GM04503 (cell line): ENCODE measurements at places on chromosomes 5 and 9.

- no peak for DNase-seq
These were observed 12.0 kb upstream of the OLFM1 start for GRCh38 chr9:135075234-135076142.

DNA sequence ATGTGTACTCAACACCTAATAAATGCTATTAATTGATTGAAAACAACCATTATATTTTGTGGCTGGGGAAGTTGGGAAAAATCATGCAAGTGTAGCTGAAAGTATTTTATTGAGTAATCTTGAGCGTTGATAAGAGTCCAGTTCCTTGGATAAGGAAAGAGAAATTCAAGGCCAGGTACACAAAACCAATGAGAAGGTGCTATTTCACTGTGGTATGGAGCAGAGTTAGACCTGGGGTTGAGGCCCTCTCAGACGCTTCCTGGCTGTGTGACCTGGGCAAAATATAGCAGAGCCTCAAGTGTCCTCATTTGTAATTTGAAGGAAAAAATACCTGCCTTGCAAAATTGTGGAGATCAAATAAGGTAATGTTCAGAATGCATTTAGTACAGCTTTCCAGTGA, 50.1 kb downstream of the GALNT10 start:
- DNase-seq: no peak

DNA sequence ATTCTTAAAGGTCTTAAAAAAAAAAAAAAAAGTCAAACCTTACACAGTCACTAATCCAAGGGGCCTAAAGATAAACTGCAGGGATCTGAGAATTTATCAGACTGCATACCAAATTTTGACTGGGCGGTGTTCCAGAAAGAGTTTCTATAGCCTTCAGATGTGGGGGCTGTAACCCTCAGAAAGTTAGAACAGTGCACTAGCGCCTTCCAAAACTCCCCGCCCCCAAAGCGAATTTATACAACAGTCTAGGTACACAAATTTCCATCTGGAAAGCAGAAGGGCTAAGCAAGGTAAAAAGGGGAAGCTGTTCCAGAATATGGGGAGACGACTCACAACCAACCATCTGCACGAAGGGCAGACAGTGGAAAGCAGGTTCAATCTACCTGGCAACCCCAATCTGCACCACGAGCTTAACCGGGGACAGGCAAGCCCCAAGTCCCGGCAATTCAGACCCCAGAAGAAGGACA, 813 bp downstream of the ERMP1 start:
- no peak for DNase-seq

DNA sequence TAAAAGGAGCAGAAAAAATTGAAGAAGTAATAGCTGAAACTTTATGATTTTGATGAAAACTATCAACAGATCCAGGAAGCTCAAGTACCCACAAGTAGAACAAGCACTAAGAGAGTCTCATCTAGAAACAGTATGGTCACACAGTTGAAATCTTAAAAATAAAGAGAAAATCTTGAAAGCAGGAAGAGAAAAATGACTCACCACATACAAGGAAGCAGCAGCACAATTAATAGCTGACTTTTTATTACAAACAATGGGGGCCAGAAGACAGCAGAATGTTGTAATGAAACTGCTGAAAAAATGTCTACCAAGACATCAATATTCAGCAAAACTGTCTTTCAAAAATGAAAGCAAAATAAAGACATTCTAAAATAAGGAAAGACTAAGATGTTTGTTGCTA, 1108.3 kb upstream of the DMAC1 start:
- DNase-seq: no peak

GRCh38 chr9:33044162-33044673, 19.1 kb downstream of the DNAJA1 start:
- DNase-seq: peak; percentile 51

GRCh38 chr5:1378866-1379659, 34.2 kb upstream of the CLPTM1L start:
- DNase-seq: no peak

- no peak for DNase-seq
These were observed 329.1 kb downstream of the MARCHF11 start for GRCh38 chr5:15850536-15850935.

DNA sequence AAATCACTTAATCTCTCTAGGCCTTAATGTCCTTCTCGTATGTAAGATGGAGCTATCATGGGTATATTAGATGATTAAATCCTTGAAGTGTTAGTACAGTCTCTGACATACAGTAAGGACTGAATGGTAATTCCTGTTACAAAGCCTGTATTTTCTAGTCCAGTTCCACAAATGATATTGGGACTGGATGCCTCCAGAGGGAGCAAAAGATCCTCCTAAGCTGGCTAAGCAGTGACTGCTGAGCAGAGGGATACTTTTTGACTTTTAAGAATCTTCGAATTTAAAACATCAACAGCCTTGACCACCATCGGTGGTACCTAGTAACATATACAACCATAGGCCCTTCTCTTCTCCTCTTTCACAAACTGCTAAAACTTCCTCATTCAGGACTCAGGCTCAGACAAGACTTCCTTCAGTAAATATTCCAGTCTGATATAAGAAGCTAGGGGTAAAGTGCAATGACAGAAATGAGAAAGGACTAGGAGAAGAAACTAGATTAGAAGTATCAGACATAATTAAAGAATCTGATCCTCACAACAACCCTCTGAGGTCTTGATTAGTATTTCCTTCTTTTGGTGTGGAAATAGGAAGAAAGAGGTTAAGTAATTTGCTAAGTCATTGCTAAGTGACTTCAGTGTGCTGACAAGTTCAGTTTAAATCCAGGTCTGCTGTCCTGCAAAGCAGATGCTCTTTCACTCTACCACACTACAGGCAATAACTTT, 13.9 kb downstream of the PTAR1 start:
- DNase-seq: no peak

GRCh38 chr5:57862471-57862911, 379.9 kb upstream of the ACTBL2 start:
- DNase-seq: peak; percentile 90

DNA sequence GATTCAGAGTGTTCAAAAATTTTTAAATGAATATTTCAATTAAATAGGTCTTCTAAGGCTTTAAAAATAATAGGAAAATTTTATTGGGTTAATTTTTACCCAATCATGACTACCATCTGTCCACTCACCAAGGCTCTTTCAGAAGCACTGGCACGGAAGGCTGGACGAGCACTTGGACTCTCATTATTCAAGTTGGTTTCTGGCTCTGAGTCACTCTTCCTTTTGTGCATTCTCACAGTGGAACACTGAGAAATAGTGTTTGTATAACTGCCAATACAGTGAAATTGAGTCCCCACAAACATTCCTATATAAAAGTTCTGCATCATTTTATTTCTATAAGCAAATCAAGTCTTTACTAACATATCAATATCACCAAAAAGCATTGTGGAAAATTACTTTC, 1149.0 kb downstream of the EFNA5 start:
- peak; percentile 15 for DNase-seq

- DNase-seq: peak; percentile 83
These were observed 115.8 kb upstream of the SLIT3 start for GRCh38 chr5:169416583-169417196.

GRCh38 chr5:129945774-129946270, 41.6 kb downstream of the CHSY3 start:
- DNase-seq: no peak

- DNase-seq: no peak
These were observed 3.3 kb downstream of the FBN2 start for GRCh38 chr5:128534726-128535125.

- no peak for DNase-seq
These were observed 156.4 kb downstream of the ST8SIA4 start for GRCh38 chr5:100746730-100747129.

DNA sequence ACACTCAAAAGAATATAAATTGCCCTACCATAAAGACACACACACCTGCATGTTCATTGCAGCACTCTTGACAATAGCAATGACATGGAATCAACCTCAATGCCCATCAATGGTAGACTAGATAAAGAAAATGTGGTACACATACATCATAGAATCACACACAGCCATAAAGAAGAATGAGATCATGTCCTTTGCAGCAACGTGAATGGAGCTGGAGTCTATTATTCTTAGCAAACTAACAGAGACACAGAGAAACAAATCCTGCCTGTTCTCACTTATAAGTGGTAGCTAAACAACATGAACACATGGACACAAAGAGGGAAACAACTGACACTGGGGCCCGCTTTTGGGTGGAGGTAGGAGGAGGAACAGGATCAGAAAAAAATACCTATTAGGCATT, 2062.2 kb upstream of the CDH6 start:
- DNase-seq: no peak

GRCh38 chr5:55364537-55365055, 56.8 kb downstream of the MTREX start:
- no peak for DNase-seq

GRCh38 chr5:61702784-61703183, 370.7 kb downstream of the ZSWIM6 start:
- no peak for DNase-seq

DNA sequence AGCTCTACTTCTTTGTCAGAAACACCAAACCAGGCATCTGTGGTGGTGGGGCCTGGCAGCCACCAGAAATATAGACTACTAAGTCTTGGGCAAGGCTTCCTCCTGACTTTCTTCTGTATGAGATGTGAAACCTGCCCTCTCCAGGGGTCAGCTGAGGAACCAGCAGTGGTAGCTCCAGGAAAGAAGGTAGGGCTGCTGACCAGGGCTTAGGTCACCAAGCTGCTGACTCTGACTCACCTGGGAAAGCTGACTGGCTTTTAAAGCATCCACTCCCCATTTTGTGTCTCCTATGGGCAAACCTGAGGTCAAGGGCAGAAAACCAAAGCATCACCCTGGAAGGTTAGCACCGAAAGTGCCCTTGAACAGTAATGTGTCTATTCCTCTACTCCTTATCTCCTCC, 10.4 kb upstream of the SH3TC2 start:
- DNase-seq: no peak

- DNase-seq: no peak
These were observed 717 bp upstream of the IQGAP2 start for GRCh38 chr5:76402251-76402885.

DNA sequence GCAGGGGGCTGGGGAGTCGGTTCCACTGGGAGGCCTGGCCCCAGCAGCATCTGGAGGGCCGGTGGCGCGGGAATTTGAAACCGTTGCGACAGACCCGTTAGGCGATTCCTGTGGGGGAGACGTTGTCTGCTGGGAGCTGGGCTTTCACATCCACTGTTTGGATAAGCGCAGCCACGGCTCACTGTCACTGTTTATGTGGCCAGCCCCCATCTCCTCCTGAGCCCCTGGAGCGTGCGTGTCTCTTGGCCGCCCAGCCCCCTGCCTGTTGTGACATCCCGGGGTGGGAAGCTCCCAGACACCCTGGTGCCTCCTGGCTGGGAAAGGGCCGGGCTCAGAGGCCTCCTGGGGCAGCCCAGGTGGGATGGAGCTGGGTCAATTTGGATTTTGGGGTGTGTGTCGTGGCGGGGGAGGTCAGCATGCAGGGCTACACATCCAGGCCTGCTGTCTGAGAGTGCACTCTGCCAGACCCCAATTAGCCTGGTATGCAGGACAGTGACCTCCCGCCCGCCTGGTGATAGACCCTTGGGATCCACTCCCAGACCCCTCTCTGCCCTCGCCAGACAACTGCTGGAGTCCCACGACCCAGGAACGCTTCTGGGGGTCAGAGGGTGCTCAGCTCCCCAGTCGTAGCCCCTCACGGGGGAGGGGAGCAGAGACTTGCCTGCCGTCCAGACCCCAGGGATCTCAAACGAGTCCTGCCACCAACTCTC, 62.0 kb upstream of the RNU6ATAC start:
- DNase-seq: no peak

GRCh38 chr9:90046317-90046861, 441.6 kb downstream of the GADD45G start:
- DNase-seq: no peak

GRCh38 chr9:127805620-127806019, 2.9 kb downstream of the FPGS start:
- no peak for DNase-seq

DNA sequence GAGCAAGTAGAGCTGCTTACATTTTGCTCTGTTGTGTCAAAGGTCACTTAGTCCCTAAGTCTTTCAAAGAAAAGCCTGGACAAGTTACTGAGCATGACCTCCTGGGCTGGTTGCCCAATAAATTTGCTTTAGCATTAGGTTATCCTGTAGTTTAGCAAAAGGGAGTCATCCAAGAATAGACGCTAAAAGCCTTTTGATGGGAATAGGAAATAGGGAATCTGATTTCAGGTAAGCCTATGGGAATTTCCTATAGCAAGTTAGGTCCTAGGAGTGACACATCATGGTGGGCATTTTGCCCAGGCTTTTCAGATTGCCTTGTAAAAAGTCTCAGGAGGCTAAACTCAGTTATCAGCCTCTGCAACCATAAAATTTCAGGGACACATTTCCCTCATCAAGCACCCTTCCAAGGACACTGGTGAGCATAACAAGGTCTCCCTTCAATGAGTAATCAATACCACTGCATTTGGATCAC, 67.6 kb upstream of the RANBP3L start:
- no peak for DNase-seq

DNA sequence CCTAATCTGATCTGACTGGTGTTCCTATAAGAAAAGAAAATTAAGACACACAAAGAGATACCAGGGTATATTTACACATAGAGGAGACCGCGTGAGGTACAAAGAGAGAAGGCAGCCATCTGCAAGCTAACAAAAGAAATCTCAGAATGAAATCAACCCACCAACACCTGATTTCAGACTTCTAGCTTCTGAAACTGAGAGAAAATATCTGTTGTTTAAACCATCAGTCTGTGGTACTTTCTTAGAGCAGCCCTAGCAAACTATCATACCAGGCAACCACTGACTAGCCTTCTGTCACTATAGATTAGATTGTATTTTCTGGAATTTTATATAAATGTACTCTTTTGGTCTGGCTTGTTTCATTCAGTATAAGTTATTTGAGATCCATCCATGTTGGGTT, 779.3 kb upstream of the ACO1 start:
- no peak for DNase-seq

- DNase-seq: no peak
These were observed 40.5 kb upstream of the MYO10 start for GRCh38 chr5:16976625-16977008.

DNA sequence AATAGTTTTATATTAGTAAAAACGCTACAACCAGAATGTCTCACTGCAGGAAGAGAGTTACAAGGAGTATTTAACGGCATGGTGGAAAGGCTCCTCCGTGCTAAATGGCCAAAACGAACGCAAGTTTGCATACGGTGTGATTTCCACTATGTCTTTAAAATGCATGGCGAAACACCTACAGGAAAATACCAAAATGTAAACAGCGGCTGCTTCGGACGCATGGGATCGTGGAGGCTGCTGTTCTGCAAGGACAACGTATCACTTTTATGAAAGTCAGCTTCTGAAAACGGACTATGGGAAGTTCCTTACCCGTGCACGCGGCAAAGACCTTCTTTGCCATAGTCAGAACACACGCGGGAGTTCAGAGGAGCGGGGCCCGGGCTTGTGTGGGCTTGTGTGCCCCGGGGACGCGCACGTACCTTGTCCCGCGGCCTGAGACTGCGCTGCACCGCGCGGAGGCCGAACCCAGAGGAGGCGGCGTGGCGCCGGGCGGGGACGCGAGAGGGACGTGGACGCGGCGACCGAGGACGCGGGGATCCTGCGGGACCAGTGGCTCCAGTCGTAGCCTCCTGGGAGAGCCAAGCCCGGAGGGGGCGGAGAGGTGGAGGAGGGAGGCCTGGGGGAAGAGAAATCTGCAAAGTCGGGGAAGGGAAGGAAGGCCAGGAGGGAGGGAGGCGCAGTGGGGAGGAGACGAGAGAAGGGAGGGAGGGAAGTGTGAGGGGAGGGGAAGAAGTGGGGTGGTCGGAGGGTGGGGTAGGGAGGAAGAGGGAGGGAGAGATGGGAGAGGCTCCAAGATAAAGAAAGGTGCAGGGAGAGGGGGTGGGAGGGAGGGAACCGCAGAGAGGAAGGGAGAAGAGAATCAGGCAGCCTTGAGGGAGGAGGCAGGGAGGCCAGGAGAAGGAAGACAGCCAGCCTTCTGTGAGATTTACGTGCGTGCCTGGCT, at the start of gene CMBL:
Gene CMBL (minus strand): TSS at position 697 of the 943 bp plus-strand sequence. CDS start 17,140 bp downstream, outside the sequence.
- DNase-seq: no peak
